ENCODE measurements at places on chromosomes 5 and 9.
A peak's percentile ranks its signal among the peaks of the same experiment; 100 is the strongest.

DNA sequence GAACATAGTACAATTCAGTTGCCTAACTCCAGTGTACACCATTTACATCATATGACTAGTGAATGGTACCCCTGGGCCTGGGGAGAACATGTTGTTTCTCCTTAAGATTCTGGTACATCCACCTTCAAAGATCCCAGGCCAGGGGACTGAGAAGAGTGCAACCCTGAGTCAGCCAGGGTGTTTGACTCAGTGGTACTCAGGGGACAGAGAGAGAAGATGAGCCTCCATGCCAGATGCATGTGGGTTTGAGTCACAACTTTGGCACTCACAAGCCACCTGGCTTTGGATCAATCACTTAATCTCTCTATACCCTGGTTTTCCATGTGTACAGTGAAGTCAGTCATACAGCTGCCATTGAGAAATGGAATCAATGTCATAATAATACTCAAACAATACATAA lies 53.7 kb downstream of the MAP1B start:
- H3K27ac ChIP-seq = no peak overlapping the region
- H3K4me3 ChIP-seq = no peak overlapping the region
- DNase-seq = no peak
- no peaks in the 10 kb centered on the region for H3K27me3 ChIP-seq
- H3K4me1 ChIP-seq = no peaks in the 10 kb centered on the region
- H3K36me3 ChIP-seq = no peaks in the 10 kb centered on the region

GRCh38 chr5:143243103-143243502 lies 160.4 kb downstream of the NR3C1 start:
- H3K4me3 ChIP-seq = no peak overlapping the region
- no peak for DNase-seq
- H3K27ac ChIP-seq = peak overlapping the region; percentile 99
- H3K4me1 ChIP-seq = peaks cover 57% of the 10 kb centered on the region
- no peaks in the 10 kb centered on the region for H3K36me3 ChIP-seq

- H3K4me1 ChIP-seq = peaks cover 7% of the 10 kb centered on the region
- no peak for DNase-seq
- no peak overlapping the region for H3K27ac ChIP-seq
These were observed 535 bp downstream of the UNC5A start for GRCh38 chr5:176810687-176811501.

GRCh38 chr5:74392711-74393351 lies 247.7 kb downstream of the ENC1 start:
- no peak for DNase-seq
- no peak overlapping the region for H3K4me3 ChIP-seq
- no peaks in the 10 kb centered on the region for H3K27me3 ChIP-seq
- no peak overlapping the region for H3K27ac ChIP-seq

- no peak overlapping the region for H3K27ac ChIP-seq
- no peak overlapping the region for H3K4me3 ChIP-seq
- DNase-seq = no peak
- no peaks in the 10 kb centered on the region for H3K27me3 ChIP-seq
These were observed 356.9 kb upstream of the WWC1 start for GRCh38 chr5:167934551-167934971.

DNA sequence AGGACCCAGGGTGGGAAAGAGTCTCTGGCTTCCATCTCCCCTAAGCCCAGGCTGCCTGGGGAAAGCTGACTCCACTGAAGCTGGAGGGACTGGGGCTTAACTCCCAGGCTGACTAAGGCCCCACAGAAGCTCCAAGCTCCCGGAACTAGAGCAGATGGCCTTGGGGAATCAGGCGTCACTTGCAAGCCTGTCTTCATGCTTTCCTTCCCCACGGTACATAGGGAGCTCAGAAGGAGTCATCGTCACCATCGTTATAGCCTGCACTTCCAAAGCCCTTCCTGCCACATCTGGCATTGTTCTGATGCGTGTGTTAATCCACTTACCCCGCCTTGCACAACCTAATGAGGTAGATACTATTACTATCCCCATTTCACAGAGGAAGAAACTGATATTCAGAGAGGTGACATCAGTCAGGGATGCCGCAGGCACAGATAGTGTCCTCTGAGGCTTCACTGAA lies 11.5 kb downstream of the AQP3 start:
- H3K4me1 ChIP-seq = no peaks in the 10 kb centered on the region
- no peaks in the 10 kb centered on the region for H3K27me3 ChIP-seq
- no peaks in the 10 kb centered on the region for H3K36me3 ChIP-seq
- no peak overlapping the region for H3K4me3 ChIP-seq
- DNase-seq = no peak
- no peak overlapping the region for H3K27ac ChIP-seq
